ENCODE measurements at places on chromosomes 6 and 20.

DNA sequence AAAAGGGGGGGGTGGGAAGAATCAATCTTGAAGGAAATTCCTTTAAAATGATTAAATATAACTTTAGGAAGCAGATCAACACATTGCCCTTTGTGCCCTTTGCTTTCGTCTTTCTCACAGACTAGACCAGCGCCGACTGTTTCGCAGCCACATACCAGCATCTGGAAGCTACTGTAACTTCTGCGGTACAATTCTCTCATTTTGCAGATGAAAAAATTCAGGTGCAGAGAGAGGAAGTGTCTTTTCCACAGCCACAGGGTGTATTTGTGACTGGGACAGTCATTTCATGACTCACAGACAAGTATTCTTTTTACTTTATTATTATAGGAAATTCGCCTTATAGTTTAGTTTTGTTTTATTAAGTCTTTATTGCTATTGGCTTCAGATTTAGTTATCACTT is 84.2 kb downstream of the UST start:
- DNase-seq, result peak; percentile 48

GRCh38 chr6:110560239-110561007 is 84.0 kb upstream of the SLC22A16 start:
- peak; percentile 12 for DNase-seq

DNA sequence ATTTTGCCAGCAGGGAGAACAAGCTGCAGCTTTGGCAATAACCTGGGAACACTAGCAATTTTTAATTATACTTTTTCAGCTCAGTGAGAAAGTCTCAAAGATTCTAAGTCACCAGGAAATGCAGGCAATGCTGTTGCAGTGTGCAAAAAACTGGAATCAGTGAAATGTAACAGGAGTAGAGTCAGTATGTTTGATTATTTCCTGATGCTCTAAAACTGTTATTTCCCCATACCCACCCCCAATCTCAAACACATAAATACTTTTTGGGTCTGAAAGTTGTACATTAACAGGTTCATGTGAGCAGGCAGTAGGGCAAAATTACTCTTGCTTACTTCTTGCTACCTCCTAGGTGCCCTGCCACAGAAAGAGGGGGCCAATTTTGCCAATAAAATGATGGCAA is 65.4 kb upstream of the BEND6 start:
- DNase-seq, result no peak

GRCh38 chr20:7926767-7927166 is 13.5 kb downstream of the HAO1 start:
- DNase-seq, result no peak

DNA sequence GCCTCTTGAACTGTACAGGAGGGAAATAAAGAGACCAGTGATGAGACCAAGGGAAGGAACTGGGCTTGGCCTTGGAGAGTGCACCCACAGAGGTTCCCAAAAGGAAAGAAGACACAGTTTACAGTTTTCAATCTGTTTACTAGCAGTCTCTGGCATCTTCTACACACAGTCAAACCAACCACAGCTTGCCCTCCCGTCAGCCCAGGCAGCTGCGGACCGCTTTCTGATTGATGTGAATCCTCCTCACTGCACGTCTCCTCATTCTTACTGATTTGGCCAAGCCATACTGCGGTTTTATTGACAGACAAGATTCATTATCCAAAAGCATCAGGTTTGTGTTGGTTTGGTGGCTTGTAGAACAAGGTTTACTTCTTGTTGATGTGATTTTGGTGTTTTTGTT is 104.5 kb upstream of the ASF1A start:
- no peak for DNase-seq

DNA sequence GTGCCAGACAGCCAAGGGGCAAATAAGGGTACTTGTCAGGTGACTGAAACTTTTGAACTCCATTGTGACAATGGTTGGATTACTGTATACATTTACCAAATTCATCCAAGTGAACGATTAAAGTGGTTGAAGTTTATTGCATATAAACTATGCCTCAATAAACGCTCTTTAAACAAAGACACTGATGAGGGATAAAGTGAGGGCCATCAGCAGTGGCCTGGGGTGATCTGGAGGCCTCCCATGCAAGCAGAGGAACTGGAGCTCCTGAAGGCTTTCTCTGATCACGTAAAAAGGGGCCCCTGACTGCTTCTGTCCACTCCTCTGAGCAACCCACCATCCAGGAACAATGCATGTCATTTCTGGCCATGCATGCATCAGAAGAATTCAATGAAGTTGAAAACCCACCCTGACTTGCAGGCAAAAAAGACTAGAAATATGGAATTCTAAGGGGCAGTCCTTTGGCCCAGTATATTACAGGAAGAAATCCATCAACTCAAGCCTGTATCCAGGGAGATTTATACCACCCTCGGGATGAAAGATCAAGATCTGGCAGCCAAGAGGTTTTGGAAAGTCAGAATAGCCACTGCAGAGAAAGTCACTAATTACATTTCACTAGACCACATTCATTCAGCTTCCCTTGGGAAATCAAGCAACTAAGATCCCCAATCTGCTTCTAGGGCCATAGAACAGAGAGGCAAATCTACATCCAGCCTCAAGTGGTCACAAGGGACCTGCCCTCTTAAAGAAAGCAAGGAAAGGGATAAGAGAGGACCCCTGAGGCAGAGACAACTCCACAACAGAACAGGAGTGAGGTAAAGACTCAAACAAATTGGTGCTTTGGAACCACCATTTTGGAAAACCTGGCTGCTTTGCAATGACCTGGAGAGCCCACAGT is 31.7 kb upstream of the RAB22A start:
- no peak for DNase-seq

DNA sequence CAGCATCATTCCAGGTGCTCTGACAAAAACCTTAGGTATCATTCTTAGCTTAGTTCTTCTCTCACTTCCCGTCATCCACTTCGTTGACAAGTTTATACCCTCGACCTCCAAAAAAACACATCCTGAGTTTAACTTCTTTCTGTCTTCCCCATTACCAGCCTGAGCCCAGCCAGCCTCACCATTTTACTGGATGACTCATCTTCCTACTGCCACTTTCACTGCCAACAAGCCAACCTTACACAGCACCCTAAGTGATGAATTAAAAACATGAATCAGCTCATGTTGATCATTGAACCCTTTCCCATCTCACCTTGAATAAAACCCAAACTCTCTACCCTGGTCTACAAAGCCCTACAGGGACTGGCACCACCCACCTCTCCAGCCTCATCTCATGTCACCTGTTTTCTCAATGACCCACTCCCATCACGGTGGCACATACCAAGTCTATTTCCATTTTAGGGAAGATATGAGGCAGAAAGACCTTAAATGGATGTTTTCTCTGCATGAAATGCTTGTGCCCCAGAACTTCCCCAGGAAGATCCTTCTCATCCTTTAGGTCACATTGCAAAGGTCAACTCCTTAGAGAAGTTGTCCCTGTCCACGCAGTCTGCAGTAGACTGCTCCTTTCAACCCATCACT is 9.9 kb upstream of the UST start:
- no peak for DNase-seq

DNA sequence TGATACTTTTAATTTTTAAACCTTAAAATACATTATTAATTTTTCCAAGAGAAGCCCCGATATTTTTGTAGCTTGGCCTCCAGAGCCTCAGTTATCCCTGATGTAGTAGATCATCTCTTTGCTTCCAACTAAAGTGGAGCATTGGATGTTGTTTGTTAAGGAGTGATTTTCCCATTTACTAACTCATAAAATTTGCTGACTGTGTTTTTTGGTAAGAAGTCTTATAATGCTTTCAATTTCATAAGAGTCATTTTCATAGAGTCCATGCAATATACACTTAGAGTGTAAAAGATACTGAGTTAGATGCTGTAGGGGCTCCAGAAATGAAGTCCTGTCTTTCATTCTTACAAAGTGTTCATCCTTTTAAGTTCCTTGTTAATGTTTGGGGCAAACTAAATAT is 46.8 kb downstream of the CDKAL1 start:
- no peak for DNase-seq

DNA sequence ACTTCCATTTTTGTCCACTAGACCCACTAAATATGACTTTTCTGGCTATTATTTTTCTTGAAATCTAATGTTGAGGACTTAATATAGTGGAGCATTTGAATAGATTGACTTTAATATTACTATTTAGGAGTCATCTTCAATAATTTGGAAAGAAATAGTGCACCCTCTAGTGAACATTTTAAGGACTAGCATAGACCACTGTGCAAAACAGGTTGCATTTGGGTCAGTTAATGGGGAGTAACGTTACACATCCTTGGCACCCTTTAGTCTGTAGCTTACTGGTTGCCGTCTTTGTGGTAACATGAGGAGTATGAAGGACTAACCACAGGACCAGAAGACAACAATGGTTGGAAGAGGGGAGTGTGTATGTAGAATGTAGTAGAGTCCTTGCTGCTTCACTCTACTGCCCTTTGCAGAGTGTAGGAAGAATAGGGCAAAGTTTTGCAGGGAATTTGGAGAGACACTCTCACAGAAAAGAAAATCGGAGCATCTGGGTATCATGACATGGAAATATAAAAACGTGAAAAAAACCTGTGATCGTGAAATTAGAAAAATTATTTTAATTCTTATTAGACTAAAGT is 25.2 kb downstream of the RFPL4B start:
- DNase-seq, result no peak

DNA sequence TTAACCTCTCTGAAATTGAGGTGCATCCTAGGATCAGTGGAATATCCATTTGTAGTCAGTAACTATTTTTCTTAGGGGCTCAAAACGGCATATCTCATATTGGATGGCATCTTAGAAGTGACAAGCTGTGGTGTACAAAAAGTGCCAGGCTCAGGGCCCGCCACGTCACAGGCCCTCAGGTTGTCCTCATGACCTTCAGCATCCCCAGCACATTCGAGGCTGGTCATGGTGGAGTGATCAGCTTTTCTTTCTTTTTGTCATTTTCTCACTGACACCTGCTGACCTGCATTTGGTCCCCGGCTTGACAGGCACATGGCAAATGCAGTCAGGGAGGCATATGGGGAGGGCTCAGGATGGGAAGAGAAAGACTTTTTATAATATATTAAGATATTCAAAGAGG is 7.1 kb upstream of the E2F1 start:
- DNase-seq, result no peak

- DNase-seq, result no peak
These were observed 13.5 kb downstream of the ZMYND8 start for GRCh38 chr20:47343007-47343472.

GRCh38 chr6:158411998-158412397 is 99.7 kb downstream of the TULP4 start:
- no peak for DNase-seq

DNA sequence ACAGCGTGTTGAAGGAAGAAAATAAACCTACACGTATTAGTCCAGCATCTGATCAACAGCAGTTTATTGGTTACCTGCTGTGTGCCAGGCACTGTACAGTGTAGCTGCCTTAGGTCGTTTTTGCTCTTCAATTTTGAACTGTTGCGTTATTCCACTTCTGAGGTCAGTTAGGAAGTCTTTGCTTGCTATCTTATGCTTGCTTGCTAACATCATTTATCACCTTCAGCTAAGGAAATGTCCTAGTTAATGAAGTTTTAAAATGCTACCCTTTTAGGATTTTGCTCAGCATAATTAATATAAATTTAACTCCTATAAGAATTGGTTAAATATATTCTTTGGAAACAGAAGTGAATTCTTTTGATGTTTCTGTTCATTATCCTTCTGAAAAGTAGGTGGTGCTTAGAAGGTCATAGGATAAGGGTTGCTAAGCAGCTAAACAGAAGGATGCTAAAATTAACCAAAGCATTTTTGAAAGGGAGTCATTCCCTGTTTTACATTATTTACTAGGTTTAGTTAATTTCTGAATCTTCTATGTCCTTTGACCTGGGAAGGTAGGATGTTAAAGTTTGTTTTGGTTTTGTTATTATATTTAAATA is 3.4 kb downstream of the RREB1 start:
- DNase-seq, result no peak

DNA sequence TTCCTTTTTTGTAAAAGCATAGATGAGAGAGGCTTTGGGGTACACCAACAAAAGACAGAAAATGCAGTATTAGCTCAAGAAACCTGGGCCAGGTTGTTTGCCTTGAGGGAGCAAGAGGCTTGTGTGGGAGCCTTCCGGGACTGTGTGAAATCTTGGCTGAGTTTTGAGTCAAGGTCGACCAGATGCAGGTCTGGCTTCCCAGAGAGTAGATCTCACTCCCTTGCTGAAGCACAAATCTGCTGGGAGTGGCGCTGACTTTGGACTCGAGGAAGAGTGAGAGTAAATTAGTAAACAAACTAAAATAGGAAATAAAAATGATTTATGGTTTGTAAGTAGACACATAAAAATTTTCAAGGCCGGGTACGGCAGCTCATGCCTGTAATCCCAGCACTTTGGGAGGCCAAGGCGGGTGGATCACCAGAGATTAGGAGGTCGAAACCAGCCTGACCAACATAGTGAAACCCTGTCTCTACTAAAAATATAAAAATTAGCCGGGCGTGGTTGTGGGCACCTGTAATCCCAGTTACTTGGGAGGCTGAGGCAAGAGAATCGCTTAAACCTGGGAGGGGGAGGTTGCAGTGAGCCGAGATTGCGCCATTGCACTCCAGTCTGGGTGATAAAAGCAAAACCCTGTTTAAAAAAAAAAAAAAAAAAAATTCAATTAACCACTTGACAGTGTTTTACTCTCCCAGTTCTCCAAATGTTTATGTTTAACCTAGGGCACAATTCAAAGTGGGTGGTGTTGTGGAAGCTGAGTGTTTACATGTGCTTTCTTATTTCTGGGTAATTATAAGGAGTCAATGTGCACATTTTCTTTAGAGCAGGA is 27.7 kb upstream of the EDN1 start:
- DNase-seq, result no peak

DNA sequence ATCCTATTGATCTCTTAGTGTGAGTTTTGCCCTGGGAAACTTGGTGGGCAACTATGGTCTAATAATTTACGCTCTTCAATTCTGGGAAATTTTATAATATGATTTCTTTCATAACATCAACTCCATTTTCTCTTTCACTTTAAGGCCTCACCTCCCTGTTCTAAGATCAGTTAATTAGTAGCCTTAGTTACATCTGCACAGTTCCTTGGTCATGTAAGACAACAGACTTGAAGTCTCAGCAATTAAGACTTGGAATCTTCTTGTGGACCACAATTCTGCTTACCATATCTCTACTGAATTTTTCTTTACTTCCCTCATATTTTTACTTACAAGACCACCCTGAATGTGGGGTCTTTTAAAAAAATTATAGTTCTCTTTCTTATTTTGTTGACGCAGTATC is 8.7 kb downstream of the ENPP3 start:
- DNase-seq, result no peak

GRCh38 chr6:41502917-41503671 is 43.1 kb upstream of the FOXP4 start:
- DNase-seq, result no peak

DNA sequence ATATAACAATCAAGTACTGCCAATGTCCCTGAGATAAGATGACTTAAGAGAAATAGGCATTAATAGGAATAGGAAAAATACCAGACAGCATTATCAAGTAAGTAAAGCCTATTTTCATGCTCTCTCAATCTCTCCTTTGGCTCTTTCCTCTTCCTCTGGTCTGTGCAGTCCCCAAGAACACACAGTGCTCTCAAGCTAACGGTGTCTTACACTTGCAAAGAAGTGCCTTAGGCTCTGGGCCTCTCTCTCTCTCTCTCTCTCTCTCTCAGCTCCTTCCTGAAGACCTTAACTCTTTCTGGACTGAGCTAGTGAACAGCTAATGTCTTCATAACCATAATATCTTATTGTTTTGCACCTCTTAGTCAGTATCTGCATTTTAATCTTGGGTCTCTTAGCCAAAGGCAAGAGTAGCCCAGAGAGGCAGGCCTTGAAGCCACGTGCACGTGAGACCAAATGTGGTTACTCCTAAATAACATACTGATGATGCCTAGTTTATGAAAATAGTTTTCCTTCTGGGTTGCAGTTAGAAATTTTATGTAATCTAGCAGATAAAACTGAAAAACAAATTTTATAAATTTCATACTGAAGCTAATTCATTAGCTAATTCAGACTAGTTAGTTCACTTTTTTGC is 70.8 kb downstream of the TPD52L1 start:
- no peak for DNase-seq

GRCh38 chr6:108541843-108542759 is 18.6 kb upstream of the FOXO3 start:
- DNase-seq, result peak; percentile 82
